ENCODE measurements at places on chromosomes 1 and 21. TPM values are rescaled to one million over a fixed set of nuclear protein-coding genes. Genes with fewer than 3 reads are reported as not detected.
A peak's percentile ranks its signal among the peaks of the same experiment; 100 is the strongest.

DNA sequence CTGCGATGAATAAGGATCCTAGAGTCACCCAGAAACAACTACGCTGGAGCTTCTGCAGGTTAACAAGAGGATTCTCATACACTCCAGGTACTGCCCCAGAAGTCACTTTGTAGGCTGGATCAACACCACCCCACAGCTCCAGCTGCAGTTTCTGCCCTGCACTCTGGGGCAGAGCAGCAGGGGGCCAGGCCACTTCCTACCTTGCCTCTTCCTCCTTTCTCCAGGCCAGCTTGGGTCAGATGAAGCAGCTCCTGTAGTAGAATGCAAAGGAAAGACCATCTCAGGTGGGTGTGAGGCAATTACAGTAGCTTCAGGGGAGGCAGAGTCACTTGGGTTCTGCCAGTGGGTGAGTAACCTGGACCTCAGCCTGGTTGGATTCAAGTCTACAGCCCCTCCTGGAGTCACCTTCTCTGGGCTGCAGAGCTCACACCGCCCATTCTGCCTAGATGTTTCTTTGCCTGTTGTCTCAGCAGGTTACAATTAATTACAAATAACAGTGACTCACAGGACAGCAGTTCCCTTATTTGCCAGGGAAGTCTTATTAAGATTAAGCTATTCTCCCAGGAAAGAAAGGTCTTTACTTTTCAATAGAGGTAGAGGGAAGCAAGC lies 24.4 kb upstream of the BCAR3 start:
- DNase-seq = no peak

- peak; percentile 68 for DNase-seq
These were observed at the start of gene FHL3 for GRCh38 chr1:38005195-38006007. Gene FHL3, minus strand, starts transcription at chr1:38005514. Its CDS starts 6,102 bp downstream, at chr1:37999412.

DNA sequence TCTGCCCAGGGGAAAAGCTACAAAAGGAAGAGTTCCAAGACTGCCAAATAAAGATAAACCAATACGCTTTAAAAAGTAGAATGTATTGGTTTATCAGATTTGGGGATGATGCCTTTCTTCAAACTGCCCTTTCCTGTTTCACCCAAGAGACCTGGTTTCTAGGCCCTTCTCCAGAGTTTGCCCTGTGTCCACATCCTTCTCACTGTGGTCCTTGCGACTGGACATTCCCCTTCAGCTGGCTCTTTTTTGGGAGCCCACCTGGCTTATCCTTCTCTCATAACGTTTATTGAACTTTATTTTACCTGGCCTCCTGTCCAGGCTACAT lies 490 bp upstream of the CZIB start:
- DNase-seq = no peak

DNA sequence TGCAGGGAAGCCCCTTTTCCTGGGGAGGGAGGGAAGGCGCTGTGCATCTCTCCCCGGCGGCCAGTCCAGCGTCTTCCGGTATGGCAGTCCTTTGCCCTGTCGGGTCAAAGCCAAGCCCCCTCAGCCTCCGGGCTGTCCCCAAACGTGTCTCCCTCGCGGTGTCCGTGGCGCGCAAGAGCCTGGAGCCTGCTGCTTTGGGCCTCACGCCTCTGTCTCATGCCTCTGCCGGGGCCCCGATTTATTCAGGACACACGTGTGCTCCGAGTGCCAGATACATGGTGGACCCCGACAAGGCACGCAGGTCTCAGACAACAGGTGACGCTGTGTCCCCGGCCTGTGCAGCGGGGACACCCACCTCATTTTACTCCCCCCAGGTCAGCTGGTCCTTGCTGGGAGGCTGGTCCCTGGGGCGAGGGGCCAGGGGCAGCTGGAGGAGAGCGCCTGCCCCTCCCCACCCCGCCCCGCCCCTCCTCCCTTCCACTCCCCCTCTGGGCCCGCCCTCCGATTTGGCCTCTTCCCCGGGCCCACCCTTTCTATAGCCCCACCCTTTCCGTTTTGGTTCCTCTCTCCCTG lies 176.7 kb downstream of the CAMTA1 start:
- DNase-seq = no peak

DNA sequence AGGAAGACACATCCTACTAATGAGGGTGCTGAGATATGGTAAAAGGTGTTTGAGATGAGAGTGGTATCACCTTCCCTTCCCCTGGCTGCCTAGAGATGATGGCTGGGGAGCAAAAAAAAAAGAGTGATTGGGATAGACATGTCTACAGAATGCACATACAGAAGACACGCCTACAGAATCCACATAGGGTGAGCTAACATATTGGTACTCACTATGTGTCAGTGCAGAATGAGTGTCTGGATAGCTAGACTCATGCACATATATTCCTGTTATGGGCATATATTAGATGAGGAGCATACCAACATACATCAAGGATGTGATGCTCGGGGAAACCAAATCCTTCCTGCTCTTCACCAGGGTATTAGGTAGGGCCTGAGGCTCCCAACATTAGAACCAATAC lies 16.2 kb downstream of the CD34 start:
- DNase-seq = no peak

- no peak for DNase-seq
These were observed 5.1 kb upstream of the TMEM222 start for GRCh38 chr1:27316860-27317259.

Gene CELA2A
- polyA plus RNA-seq = not detected

Gene CDK11B
- polyA plus RNA-seq = 11.3 TPM
